GDM1 (cell line): ENCODE measurements at places on chromosomes 1 and 21.

DNA sequence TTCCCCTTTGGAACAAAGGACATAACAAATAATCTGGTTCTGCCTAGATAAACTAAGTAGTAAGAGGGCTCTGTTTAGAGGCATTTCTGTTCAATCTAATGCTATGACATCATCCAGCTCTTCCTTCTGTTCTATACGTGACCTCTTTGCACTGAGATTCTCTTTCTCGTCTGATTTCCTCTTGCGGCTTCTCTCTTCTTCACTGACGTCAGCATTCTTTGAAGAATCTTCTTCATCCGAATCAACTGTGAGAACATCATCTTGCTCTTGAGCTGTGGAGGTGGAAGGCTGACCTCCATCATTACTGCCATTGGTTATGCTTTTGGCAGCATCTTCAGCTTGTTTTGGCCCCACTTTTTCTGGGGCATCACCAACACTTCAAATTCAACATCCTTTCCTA lies 130.4 kb downstream of the HS2ST1 start:
- no peak for DNase-seq

- DNase-seq: no peak
These were observed 274.0 kb upstream of the NR5A2 start for GRCh38 chr1:199753513-199753912.

GRCh38 chr1:78540048-78540447 lies 49.3 kb downstream of the PTGFR start:
- no peak for DNase-seq

DNA sequence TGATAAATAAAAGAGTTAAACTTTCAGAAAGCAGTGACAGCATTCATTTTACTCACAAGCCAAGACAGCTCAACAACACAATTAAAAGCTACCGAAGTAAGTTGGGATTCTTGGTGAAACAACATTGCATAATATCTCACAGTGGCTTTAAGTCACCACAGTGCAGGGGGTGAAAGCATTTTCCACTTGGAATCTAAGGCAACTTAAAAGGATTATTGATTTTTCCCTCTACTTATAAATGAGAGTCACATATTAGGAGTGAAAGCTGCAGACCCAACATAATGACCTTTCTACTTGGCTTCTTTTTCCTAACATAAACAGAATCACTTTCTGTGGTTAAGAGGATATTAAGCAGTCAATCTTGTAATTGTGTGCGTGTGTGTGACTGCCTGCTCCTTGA lies 536.6 kb upstream of the CXADR start:
- DNase-seq: no peak

DNA sequence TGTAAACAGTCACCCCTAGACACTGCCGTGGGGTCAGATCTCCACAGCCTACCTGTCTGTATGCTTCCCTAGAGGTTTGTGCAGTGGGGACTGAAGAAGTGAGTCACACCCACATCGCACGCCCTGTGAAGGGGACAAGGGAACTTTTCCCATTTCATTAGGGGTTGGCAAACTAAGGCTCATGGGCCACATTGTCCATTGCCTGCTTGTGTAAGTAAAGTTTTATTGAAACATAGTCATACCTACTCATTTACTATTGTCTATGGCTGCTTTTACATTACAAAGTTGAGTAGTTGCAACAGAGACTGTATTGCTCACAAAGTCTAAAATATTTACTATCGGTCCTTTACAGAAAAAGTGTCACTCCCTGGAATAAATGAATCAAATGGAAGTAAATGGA lies 2.5 kb upstream of the FGGY start:
- no peak for DNase-seq

DNA sequence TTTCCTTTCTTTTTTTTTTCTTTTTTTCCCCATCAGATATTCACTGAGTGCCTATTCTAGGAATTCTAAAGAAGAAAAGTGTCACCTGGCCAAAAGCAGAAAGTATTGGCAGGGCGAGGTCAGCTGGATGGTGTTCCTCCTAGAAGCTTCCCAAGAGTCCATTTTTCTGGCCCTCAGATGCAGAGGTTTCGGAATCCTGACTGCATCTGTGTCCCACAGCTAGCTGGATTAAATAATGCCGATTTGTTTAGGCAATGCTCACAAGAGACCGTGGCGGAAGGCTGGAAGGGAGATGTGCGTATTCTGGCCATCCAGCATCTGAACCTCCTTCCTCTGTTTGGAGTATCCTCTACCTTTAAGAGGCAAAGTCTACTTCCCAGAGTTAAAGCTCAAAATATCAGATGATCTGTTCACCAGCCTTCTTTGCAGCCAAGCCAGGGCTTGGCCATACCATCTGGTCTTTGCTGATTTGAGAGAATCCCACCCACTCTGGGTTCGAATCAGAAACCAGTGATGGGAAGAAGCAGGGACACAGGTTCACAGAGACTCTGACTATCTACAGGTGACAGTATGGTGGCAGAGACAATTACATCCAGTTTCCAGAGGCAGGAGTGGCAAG lies 5.4 kb upstream of the TENT5C start:
- DNase-seq: no peak

DNA sequence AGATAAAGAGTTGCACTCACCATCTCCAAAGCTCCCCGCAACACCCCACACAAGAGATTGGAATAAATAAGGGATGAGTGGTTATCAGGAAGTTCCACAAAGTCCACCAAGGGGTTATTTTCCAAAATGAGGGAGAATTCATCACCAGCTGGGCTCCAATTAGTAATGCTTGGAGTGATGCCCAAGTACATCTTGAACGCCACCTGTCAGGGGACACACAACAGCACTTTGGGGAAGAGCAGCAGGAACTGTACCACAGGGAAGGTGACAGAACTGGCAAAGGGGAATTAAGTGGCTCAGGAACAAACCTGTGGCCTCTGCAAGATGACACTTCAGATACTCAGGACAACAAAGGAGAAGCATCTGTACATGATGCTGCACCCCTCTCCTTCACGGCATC lies 11.5 kb downstream of the TRAPPC3 start:
- no peak for DNase-seq

DNA sequence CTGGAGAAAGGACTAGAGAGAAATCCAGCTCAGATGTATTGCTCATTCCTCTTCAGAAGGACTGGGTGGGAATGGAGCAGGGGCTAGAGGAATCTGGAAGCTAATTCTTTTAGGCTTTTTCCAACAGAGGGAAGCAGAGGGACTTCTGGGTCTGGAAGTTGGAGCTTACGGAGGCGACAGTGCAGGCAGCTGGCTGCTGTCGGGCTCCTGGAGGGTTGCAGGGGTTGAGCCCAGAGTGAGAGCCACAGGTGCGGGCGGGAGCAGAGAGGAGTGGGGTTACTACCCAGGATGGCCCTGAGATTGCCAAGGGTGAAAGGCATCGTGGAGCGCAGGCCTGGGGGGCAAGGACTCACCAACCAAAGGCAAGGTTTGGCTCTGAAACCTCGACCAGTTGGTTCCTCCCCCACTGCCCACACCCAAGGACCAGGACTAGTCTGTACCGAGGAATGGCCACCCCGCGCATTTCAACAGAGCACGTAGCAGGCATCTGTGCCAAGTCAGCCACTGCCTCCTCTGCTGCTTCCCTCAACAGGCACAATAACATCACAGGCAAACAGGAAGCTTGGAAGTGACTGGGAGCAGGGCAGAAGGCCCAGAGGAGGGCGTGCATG lies 22.7 kb upstream of the EDN2 start:
- no peak for DNase-seq

DNA sequence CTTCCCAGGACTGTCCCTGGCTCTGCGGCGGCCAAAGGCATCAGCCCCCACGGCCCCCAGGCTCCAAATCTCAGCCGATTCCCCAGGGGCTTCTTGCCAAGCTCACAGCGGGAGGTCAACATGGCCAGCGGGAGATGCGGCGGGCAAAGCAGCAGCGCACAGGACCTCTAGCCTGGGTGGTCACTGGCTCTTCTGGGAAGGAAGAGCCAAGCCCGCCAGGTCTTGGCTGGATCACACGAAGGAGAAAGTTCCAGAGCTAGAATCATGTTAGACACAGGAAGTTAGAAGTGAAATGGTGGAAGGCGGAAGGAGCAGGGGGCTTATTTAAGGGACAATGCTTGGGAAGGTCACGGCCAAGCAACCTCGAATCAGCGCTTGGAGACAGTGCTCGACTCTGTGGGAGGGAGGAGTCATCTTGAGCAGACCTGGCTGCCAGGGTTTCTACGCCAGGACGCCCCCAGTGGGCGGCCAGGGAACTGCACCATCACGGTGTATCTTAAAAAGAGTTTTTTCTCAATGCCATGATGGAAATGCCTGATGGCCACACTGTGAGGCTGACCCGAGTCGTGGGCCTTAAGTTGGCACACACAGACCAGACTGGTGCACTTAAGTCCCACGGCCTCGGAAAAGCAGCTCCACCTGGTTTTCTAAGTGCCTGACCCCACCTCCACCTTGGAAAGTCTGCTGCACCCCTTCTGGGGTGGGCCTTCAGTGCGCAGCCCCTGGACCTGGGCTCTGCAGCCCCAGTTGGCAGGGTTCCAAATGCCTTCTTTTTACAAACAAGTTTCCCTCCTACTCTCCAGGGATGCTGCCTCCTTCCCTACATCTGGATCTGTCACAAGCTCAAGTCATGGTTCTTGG lies 29.3 kb downstream of the SLC66A1 start:
- peak; percentile 31 for DNase-seq

DNA sequence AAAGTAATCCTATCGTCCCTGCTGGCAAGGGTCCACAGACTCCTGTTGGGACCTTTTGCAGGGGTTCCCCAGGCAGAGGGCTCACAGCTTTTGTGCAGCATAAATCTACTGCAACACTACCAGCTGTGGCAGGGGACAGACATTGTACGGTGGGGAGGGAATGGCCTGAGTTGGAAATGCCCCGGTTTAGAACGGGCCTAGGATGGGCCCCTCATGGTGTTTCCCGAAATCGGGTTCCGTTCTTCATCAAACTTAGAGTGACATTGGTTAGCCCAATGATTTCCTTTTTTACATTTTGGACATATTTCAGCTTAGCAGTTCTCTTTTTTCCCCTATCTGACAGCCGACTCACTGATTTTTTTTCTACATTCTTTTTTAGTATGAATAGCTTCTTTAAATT lies 26.5 kb upstream of the SAMD11 start:
- peak; percentile 12 for DNase-seq

DNA sequence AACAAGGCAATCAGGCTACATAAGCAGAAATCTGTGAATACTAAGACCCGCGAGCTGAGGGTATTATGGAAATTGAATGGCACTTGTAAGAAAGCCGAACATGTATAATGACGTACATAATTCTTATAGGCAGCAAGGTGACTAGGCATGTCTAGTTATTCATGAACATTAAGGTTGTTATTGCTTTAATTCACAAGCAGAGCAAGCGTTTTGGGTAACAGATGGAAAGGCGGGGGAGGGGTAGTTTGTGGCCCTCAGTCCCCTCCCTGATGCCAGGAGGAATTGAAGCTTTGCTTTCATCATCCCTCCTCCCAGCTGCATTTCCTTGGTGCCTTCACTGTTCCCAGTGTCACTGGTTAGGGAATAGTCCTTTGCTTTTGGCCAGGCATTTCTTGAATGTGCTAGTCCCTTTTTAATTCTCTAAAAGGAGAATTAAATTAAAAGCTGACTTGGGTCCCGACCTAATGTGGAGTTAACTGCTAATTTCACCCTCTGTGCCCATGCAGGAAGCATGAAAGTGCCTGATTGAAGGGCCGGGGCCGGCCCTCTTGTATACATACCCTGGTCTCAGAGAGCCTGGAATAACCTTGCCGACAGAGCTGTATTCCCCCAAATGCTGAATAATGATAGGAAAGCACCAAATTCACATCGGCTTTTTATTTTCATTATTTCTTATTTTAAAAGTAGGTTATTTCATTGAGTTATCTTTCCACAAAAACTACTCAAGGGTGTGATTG lies 42.5 kb downstream of the RYR2 start:
- DNase-seq: no peak

- DNase-seq: no peak
These were observed 67.8 kb upstream of the POU3F1 start for GRCh38 chr1:38114241-38115026.

DNA sequence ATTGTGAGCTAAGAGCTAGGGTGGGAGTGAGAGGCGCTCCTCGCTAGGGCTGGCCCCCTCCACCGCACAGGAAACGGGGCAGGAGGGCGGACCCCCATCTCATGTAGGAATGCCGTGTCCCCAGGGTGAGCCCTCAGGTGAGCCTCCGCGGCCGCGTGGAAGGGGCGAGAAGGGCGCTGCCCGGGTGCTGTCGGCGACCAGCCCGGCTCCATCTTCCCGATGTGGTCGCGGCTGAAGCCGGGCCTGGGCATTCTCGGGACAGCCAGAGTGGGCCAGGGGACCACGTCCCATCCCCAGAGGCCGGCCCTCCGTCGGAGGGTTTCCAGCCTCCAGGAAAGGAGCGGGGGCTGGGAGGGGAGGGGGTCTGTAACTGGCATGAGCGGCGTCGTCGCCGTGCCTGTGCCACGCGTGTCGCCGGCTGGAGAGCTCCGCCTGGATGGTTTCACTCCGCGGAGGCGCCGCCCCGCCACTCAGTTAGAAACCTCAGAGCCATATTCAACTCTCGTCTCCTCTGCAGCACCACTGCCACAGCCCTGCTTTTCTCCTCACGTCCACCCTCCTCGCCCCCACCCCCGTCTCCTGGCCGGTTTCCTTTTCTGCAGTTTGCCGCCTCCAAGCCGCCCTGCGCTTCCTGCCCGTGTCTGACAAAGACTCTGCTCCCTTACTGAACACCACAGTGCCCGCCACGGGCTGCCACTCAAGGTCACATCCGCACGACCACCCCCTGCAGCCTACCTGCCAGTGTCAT lies at the start of gene TMEM269:
TMEM269 (plus strand) TSS at position 46 of the 748 bp plus-strand sequence. CDS start 4,903 bp downstream, outside the sequence.
- DNase-seq: no peak

- DNase-seq: no peak
These were observed 51.8 kb upstream of the GRIK1 start for GRCh38 chr21:29991624-29992023.

DNA sequence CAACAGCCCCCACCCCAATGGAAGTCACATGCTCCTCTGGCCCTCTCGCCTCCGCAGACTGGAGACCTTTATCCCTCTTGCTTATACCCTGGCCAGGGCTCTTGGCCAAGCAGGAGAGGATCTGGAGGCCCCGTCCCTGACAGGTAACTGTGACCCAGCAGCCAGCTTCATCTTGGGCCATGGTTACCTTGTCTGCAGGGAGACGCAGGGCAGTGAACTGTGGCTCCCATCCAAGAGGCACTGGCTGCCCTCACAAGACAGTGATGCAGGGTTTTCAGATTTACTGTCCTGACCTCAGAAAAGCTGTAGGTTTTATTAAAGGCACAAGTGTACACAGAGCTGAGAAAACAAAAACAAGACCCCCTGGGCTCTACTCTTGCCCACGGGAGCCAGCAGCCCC lies 96.7 kb upstream of the KLHDC7A start:
- no peak for DNase-seq

DNA sequence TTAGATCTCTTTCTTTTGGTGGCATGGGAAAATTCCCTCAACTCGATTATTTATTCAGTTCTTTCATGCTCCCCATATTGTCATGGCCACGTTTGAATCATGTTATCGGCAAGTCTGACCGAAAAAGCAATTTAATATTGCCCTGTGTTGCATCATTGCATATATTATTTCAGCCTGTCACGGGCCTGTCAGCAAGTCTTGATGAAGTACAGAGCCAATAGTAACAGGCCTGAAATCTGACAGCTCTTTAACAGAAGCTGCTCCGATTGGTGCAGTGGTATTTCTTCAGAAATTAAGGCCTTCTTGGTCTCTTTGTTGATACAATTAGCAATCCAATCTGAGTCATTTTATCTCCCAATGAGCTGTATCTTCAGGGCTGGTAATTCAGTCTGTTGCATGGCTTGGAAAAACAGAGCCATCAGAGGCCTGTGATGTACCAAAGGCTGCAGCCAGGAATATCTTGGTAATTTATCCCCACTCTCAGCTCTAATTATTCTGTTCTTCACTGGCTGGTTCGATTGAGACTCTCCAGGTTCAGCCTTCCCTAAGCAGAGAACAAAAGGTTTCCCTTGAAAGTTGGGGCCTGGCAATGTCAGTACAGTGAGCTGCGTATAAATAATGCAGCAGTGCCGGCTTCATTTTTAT lies 149.5 kb downstream of the FGGY start:
- DNase-seq: no peak

- no peak for DNase-seq
These were observed 12.3 kb downstream of the PSMB2 start for GRCh38 chr1:35629051-35629450.
